Stimulated activated CD4-positive, alpha-beta T cell treated with anti-CD3 and anti-CD28 coated beads, Interleukin-4, amount 100 ng/mL, for 1 hour (primary cell): ENCODE measurements at places on chromosomes 3 and 15.

GRCh38 chr3:125965505-125965904 is 3.5 kb upstream of the ROPN1B start:
- DNase-seq, result no peak

- DNase-seq, result no peak
Measured at GRCh38 chr3:60893946-60894345, 357.3 kb downstream of the FHIT start.

- no peak for DNase-seq
Measured at GRCh38 chr15:54836052-54836795, 360.5 kb downstream of the RSL24D1 start.

GRCh38 chr3:186003610-186004009 is 65.8 kb upstream of the TRA2B start:
- no peak for DNase-seq

- DNase-seq, result no peak
Measured at GRCh38 chr3:114428044-114428595, 134.3 kb downstream of the TIGIT start.

GRCh38 chr3:19735111-19735510 is 198.9 kb downstream of the EFHB start:
- no peak for DNase-seq

- no peak for DNase-seq
Measured at GRCh38 chr3:143271136-143271535, 151.6 kb downstream of the CHST2 start.

GRCh38 chr3:47149339-47149933 is 14.5 kb downstream of the SETD2 start:
- no peak for DNase-seq

- no peak for DNase-seq
Measured at GRCh38 chr3:18591120-18591519, 166.0 kb upstream of the SATB1 start.

GRCh38 chr3:156389449-156389950 is 165.4 kb downstream of the SSR3 start:
- DNase-seq, result no peak

- DNase-seq, result no peak
Measured at GRCh38 chr3:179073816-179074215, 2.2 kb upstream of the ZMAT3 start.

DNA sequence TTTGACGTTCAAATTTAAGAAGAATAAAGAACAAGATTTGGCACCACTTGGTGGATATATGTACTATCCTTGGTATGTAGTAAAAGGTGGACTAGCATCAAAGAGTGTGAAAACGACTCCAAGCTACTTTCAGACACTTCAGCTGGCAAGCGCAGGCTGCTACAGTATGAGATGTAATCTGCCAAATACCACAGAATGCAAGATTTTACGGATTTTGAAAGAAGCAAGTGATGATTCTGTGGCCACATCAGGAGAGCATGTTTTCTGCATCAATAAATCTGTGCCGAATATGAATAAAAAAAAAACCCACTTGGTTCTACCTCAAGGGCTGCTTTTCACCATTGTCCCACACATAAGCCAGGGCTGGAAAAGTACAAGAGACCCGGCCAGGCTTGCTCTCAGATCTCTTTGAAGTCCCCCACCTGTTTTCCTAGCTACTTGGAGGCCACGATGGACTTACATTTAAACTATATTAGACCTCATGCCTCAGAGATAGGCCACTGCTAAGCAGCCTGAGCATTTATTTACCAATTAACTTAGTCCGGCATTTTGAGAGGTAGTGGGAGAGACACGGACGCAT is 37.4 kb downstream of the MYO1E start:
- no peak for DNase-seq

- no peak for DNase-seq
Measured at GRCh38 chr3:172341482-172342059, 106.7 kb downstream of the GHSR start.

- DNase-seq, result no peak
Measured at GRCh38 chr3:189360291-189360690, 188.5 kb downstream of the TPRG1 start.

DNA sequence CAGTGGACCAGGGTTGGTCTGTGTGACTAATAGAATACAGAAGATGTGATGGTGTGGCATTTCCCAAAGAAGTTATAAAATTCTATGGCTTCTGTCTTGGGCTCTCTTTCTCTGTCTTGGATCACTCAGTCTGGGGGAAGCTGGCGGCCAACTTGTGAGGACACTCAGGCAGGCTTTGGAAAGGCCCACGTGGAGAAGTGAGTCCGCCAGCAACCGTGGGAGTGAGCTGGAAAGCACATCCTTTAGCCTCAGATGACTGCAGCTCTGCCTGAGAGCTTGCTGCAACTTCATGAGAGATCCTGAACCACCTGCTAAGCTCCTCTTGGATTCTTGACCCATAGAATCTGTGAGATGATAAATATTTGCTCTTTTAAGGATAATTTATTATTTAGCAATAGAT is 72.0 kb upstream of the RASGRP1 start:
- DNase-seq, result no peak

- DNase-seq, result no peak
Measured at GRCh38 chr3:195771646-195772300, 40.0 kb downstream of the MUC4 start.

DNA sequence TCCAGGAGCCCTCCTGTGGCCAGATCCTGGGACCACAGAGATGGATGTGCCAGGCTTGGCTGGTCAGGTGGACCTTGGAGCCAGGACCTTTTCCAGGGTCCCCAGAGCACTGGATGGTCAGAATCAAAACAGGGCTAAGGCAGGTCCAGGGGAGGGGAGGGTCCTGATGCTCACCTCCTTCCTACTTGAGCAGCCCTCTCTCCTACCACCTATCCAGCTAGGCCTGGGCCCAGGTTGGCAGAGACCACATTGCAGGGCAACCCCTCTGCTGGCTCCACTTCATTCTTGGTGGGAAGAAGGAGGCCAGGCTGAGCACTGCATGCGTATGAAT is 28.5 kb upstream of the SFMBT1 start:
- DNase-seq, result no peak

- DNase-seq, result no peak
Measured at GRCh38 chr3:170815340-170815739, 54.7 kb downstream of the RPL22L1 start.

- no peak for DNase-seq
Measured at GRCh38 chr3:85068911-85069310, 110.1 kb downstream of the CADM2 start.

DNA sequence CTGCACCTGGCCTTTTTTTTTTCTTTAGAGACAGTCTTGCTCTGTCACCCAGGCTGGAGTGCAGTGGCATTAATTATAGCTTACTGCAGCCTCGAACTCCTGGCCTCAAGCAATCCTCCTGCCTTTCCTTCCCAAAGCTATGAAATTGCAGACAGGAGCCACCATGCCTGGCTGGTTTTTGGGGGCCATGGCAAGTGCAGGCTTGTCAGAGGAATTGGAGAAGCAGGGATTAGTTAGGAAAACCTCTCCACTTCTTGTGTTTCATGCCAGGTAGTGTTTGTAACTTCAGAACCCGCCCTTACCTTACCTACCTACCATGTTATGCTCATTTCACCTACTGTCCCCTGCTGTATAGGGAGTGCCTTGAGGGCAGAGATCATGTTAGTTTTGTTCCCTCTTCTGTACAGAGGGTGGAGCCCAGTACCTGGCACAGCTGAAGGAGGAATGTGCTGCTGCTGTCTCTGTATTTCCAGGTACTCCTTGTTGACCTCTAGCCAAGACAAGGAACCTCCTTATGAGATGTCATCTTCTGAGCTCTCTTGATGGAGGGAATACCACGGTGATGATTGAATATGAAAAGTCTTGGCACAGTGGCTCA is 43.8 kb downstream of the TRAK1 start:
- no peak for DNase-seq

DNA sequence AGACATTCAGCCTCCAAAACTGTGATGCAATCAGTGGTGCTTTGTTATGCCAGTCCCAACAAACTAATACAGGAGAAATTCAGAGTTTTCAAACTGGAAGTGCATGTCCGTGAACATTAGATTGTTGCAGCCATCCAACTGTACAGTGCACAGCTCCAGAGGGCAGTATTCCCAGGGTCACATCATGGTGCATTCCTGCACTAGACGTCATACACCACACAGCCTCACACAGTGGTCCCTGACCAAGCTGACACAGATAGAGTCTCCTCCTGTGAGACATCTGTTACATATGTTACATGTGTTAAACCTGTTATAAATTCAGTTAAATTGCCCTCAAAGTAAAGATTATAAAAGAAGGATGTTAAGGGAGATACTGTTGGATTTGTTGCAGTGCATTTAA is 209.0 kb downstream of the LRRN1 start:
- no peak for DNase-seq

GRCh38 chr3:58131101-58131825 is 79.5 kb downstream of the DNASE1L3 start:
- DNase-seq, result no peak

- no peak for DNase-seq
Measured at GRCh38 chr3:152505926-152506325, 237.2 kb downstream of the MBNL1 start.

- DNase-seq, result no peak
Measured at GRCh38 chr15:88696254-88696653, 57.4 kb downstream of the ISG20 start.

DNA sequence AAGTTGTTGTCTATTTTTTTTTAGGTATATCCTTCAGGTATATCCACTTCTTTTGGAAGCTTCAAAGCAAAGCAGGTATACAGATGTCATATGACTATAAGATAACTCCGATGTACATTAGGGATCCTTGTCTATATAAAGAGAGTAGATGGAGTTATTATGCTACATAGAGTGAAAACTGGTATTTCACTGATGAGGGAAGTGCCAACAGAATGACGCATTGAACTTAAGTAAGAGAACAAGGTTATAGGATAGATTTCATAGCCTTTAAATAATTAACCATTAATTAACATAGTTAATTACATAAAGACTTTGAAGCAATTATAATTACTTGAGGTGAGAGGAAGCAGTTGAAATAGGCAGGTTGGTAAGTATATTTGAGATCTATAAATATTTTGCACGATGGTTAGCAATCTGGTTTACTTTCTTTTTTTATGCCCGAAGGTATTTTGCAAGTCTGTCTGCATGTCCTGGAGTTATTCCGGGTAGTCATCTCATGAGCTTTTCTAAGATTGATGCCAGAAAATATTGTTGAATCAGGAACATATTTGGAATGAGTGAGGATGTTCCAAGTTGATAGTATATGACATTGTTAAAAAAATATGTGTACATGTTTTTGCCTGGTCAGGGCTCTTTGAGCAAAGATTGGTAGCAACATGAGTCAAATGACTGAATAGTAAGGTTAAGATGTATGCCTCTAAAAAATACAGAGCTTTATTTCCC is 299.5 kb upstream of the KCNMB2 start:
- no peak for DNase-seq

- no peak for DNase-seq
Measured at GRCh38 chr3:108024146-108024850, 66.5 kb downstream of the CD47 start.

DNA sequence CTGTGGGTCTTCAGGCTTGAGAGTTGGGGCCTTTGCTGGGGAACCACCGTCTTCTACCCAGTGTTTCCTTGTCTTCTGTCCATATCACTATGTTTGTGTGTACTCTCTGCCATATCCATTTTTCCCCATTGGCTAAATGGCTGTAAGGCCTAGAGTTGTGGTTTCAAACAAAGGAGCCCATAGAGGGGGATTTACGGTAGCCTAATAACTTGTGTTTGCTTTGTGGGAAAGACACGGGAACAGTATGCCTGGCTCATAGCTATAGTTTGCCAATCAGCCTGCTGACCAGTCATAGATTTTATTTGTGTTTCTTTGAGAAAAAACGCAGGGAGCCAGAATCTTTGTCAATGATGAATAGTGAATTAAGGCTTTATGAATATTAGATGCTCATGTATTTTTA is 554.8 kb downstream of the NAALADL2 start:
- no peak for DNase-seq

DNA sequence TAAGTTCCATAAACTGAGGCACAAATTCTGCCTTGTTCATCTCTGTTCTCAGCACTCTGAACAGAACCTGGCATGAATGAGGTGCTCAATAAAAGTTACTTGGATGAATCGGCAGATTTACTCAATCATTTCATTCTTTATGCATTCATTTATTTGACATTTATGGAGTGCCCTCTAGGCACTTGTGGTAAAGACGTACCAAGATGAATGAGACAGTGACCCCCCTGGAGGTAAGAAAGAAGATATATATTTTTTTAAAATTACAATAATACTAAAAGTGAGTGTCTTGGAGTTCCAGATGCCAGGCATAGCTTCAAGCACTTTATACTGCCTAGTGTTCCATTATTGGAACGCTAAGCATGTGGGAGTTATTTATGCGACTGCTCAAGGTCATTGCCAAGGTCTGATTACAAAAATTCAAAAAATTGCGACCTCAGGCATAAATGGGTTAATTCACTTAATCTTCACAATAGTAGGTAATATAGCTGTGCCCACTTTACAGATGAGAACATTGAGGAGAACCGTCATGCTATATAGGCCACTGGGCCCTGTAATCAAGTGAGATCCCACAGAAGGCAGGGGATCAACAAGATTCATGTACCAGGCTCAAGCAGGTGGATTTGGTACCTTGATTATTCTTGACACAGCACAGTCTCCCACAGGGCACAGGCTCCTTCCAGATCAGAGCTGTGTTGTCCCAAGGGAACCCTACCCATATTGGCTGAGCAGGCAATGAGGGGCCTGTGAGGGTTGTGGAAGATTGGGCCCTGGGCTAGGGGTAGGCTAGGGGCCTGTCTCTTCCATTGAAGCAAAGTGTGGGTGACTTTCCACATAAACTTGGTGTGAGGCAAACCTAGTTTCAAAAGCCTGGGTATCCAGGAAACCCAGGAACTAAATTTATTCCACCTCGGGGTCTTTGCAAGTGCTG is 10.7 kb downstream of the XIRP1 start:
- DNase-seq, result no peak
